Activated T-cell treated with anti-CD3 and anti-CD28 coated beads, Interleukin-2, amount 50 U/mL, for 72 hours (primary cell): ENCODE measurements at places on chromosomes 6 and 20. TPM values are rescaled to one million over a fixed set of nuclear protein-coding genes. Genes with fewer than 3 reads are reported as not detected.
A peak's percentile ranks its signal among the peaks of the same experiment; 100 is the strongest.

QKI gene
- total RNA-seq: 64.2 TPM

SUMO4 gene
- total RNA-seq: 7.2 TPM

ZNF451 gene
- total RNA-seq: 73.8 TPM

EGFL8 gene
- 9.6 TPM for total RNA-seq

MUC21 gene
- not detected for total RNA-seq

WFDC11 gene
- total RNA-seq: not detected

FKBP5 gene
- 106 TPM for total RNA-seq

PRSS35 gene
- not detected for total RNA-seq

- no peak for DNase-seq
Measured at GRCh38 chr6:465531-466348, 74.2 kb downstream of the IRF4 start.

DNA sequence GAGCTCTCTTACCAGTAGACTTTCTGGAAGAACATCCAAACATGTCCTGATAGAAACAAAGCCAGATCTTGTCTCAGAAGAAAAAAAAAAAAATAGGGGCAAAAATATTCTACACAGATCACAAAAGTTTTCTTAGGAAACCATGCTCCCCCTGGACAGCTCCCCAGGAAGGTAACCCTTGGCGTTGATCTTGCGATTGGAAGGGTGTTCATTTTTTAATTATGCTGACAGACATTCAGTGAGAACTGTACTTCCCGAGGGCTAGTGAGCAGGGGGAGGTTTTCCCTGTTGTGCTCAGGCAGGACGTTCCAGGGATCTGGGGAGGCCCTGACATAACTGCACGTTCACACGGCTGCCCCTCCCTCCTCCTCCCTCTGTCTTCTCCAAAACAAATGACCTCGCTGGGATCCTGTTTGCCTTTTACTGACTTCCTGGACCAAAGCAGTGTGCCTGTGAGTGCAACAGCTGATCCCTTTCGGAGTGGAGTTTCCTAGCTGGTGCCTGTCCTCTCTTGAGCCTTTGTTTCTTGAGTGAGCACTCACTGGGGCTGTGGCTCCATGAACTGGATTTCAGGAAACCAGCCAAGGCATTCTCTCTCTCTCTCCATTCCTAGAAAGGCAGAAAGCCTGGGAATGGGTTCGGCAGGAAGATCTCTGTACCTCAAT, 46.7 kb downstream of the MARCKS start:
- no peak for DNase-seq

DNA sequence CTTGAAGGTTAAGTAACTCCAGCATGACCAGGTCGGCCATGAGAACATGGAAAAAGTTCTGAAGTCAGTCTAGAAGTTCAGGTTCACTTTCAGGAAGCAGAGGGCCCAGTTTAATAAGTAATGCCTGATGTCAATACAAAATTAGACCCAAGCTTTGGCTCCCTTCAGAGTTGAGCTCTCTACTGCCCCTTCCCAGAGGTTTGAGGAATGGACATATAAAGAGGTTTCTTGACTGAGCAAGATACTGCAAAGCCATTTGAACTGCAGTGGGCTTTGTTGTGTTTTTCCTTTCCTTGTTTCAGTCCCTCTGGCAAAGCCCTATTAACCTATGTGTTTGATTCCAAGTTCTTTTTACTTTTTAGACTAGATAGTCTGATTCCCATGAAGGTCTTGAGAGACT, 97.8 kb upstream of the PREP start:
- no peak for DNase-seq

GRCh38 chr6:170435766-170436165, 117.3 kb downstream of the PSMB1 start:
- no peak for DNase-seq

DNA sequence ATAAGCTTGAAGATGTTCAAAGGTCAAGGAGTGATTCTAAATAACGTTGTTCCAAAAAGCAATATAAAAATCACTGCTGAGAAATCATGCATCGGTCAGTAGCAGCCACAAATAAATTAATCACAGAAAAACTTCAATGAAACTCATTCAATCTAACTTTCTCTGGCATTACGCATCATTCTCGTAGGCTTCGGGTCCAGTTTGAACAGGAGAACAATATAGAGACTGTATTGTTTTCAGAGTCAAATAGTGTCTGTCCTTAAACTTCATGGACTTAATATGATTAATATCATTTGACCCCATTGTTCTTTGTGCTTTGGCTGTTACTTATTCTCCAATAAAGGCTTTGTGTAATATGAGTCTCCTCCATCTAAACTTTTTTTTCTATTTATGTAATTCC, 200.4 kb downstream of the C6orf118 start:
- no peak for DNase-seq

- no peak for DNase-seq
Measured at GRCh38 chr6:13371421-13372072, 43.2 kb upstream of the TBC1D7 start.

DNA sequence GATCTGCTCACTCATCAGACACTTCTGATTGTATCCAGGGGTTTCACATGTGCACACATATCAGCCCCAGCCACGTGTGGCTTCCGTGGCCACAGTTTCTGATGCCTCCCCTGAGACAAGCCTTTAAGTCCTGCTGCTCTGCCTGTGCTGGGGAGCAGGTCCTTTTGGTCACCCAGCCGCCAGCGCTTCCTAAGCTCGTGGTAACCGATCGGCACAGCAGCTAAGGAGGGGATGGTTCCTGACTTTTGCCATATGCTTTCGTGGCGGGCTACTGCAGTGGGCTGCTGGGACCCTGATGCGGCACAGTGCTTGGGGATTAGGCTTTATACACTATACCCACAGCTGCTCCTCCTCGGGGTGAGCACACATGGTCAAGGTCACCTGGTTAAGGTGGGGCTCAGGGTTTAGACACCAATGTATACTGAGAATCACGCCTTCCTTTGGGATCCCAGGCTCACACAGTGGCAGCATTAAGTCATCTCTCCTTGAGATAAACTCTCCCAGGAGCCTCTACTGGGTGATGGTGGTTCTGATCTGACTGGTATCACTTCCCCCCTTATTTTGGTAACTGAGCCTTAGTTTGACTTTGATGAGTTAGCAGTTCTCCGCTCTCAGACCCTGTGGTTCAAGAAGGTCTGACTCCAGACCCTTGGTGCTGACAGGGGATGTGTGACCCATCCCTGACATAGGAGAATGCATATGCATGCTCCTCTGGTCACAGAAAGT, 85.9 kb upstream of the KCNG1 start:
- no peak for DNase-seq

GRCh38 chr20:33893314-33893713, 82.2 kb downstream of the CHMP4B start:
- no peak for DNase-seq

DNA sequence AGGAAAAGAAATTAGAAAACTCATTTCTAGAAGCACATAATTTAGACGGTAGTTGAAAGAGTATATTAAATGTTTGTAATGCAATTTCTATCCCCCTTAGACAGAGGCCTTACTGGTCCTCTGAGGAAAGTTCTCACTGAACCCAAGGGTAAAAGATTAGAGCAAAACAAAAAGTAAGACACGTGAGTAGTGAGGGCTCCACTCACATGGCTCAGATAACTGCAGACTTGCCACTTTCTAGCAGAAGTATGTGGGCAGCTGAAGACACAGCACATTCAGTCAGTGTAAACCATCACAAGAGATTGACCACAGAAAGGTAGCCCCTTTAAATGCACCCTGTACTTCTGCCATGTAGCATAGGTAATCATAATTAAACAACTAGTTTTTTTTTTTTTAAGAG, 193.8 kb downstream of the BTBD9 start:
- no peak for DNase-seq

GRCh38 chr20:62748311-62748710, 39.7 kb downstream of the NTSR1 start:
- DNase-seq: no peak

GRCh38 chr6:71126506-71126905, 162.1 kb upstream of the OGFRL1 start:
- DNase-seq: no peak

GRCh38 chr6:11036351-11036740, 7.8 kb downstream of the ELOVL2 start:
- no peak for DNase-seq

- DNase-seq: no peak
Measured at GRCh38 chr6:148973538-148974208, 226.8 kb downstream of the UST start.

GRCh38 chr6:75934643-75935472, 137.6 kb downstream of the IMPG1 start:
- peak; percentile 14 for DNase-seq

GRCh38 chr6:19805129-19805481, 32.1 kb upstream of the ID4 start:
- DNase-seq: no peak

- DNase-seq: peak; percentile 38
Measured at GRCh38 chr6:29589423-29590048, 4.6 kb downstream of the OR2H2 start.

GRCh38 chr6:34484899-34485298, 19.0 kb downstream of the PACSIN1 start:
- DNase-seq: peak; percentile 90

- DNase-seq: no peak
Measured at GRCh38 chr6:34897130-34897529, 8.1 kb downstream of the ANKS1A start.

GRCh38 chr6:89640804-89641203, 2.3 kb upstream of the LYRM2 start:
- no peak for DNase-seq

- DNase-seq: no peak
Measured at GRCh38 chr20:36527331-36528125, 13.8 kb upstream of the MYL9 start.

- peak; percentile 46 for DNase-seq
Measured at GRCh38 chr6:90103056-90103800, 193.4 kb downstream of the BACH2 start.

- DNase-seq: no peak
Measured at GRCh38 chr20:6632187-6632586, 135.3 kb upstream of the BMP2 start.

GRCh38 chr20:41649489-41649888, 31.3 kb upstream of the CHD6 start:
- DNase-seq: no peak

- DNase-seq: no peak
Measured at GRCh38 chr20:24936526-24937407, 12.3 kb upstream of the CST7 start.

DNA sequence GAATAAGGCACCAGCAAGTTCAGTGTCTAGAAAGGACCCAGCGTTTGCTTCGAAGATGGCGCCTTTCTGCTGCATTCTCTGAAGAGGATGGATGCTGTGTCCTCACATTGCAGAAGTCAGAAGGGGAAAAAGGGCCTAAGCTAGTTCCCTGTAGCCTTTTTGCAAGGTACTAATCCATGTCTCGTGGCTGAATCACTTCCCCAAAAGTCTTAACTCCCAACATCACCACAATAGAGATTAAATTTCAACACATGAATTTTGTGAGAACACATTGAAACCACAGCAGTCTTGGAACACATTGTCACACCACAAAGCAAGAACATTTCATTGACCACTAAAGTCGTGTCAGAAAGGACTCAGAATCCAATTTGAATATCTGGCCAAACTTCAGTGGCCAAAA, 42.1 kb downstream of the KLHL31 start:
- no peak for DNase-seq
